ENCODE measurements at places on chromosomes 6 and 20. TPM values are rescaled to one million over a fixed set of nuclear protein-coding genes. Genes with fewer than 3 reads are reported as not detected.

ZSCAN26 gene
- 18.7 TPM for polyA plus RNA-seq

BPIFB4 gene
- not detected for polyA plus RNA-seq

B3GAT2 gene
- polyA plus RNA-seq: 5.5 TPM

RBBP8NL gene
- not detected for polyA plus RNA-seq

ANKRD60 gene
- not detected for polyA plus RNA-seq

RNF144B gene
- 1.4 TPM for polyA plus RNA-seq

CDH26 gene
- 15.3 TPM for polyA plus RNA-seq

RAB23 gene
- 1.3 TPM for polyA plus RNA-seq

LY6G6F gene
- polyA plus RNA-seq: not detected

CLIC5 gene
- not detected for polyA plus RNA-seq

TMEM244 gene
- not detected for polyA plus RNA-seq

KHDC1L gene
- not detected for polyA plus RNA-seq

BPI gene
- polyA plus RNA-seq: not detected

TPD52L1 gene
- 3.5 TPM for polyA plus RNA-seq

ATP6V1G2 gene
- 211 TPM for polyA plus RNA-seq

DCDC2 gene
- 0.40 TPM for polyA plus RNA-seq

NANP gene
- polyA plus RNA-seq: 0.93 TPM

POM121L2 gene
- not detected for polyA plus RNA-seq

LY6G6C gene
- polyA plus RNA-seq: not detected

CGAS gene
- polyA plus RNA-seq: 2.1 TPM

Measured in Purkinje cell (primary cell).